ENCODE measurements at places on chromosomes 1 and 21. TPM values are rescaled to one million over a fixed set of nuclear protein-coding genes. Genes with fewer than 3 reads are reported as not detected.

Gene C1QB
- not detected for total RNA-seq

Gene ADCY10
- total RNA-seq = 0.67 TPM

Gene SSR2
- total RNA-seq = 445 TPM

Gene KLHDC7A
- total RNA-seq = 11.2 TPM

Gene C1orf141
- not detected for total RNA-seq

GRCh38 chr1:223712194-223712849 is at the start of gene CAPN2:
TSS of gene CAPN2 (plus strand) at chr1:223712539. CDS start at chr1:223712641, 102 bp downstream.
- DNase-seq = peak; percentile 96

- DNase-seq = no peak
Measured at GRCh38 chr1:4087530-4088420, 187.7 kb upstream of the C1orf174 start.

DNA sequence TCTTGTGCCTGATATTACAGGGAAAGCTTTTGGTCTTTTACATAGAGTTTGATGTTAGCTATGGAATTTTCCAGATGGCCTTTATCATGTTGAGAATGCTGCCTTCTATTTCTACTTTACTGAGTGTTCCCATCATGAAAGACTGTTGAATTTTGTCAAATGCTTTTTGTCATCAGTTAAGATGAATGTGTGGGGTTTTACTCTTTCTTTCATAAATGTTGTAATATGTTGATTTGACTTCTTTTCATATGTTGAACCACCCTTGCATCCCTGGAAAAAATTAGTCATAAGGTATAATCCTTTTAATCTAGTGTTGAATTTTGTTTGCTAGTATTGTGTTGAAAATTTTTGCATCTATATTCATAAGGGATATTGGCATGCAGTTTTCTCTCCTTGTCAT is 16.1 kb upstream of the HOOK1 start:
- DNase-seq = no peak

DNA sequence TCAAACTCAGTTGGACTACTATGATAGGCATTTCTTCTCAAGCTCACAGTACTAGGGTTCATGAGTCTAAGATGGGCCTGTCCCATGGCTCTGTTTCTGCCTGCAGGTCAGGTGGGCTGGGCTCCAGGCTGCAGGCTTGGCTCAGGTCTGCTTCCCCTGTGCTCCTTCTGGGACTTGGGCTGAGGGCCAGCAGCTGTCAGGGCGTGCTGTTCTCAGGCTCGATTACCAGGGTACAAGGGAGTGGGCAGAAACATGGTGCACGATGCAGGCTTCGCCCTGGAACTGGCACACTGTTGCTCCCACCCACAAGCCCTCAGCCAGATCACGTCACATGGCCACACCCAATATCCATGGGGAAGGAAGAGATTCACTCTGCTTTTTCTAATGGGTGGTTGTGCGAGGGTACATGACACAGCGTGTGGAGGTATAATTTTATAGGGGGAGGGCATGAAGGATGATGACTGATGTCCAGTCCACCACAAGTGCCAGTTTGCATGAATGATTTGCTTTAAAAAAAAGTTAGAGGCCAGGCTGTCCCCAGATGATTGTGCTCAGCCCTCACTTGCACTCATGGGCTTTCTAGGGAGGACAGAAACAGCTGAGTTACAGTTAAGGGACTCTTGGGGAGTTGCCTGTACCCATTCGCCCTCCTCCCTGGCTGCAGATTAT is 118.0 kb downstream of the ACTL8 start:
- no peak for DNase-seq

- DNase-seq = no peak
Measured at GRCh38 chr1:58107943-58108342, 438.6 kb downstream of the OMA1 start.

- no peak for DNase-seq
Measured at GRCh38 chr1:109105881-109106280, 8.0 kb upstream of the ELAPOR1 start.

DNA sequence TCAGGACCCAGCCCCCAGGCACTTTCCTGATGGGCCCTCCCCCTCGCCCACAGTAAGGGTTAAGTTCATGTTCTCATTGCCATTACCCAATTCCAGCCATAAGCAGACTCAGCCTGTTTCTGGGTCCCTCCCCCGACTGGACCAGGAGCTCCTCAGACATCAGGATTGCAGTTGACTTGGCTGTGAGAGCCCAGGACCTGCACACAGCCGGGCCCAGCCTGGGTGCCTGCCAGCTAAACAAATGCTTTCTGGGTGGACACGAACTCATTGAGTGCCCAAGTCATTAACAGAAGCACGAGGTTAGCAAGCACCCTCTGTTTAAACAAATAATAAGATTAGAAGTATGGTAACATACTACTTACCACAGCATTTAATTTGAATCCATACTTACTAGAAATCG is 147.9 kb upstream of the POU3F1 start:
- no peak for DNase-seq

DNA sequence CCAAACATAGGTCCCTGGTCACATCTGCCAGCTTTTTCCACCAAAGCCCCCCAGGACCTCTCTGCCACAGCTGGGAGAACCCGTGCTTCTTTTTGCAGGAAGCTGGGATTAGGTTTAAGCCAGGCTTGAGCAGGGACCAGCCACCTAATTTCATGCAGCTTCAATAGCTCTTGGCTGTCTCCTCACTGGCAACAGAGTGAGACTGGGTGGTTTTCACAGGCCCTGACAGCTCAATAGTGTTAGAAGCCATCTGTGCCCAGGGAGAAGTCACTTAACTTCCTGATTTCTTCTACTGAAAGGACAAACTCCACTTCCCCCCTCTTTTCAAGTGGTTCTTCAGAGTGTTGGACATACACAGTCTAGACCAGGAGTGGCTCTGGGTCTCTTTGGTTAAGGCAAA is 20.4 kb upstream of the SRSF4 start:
- DNase-seq = no peak

Data from H7 (cell line).